Naive thymus-derived CD4-positive, alpha-beta T cell (primary cell): ENCODE measurements at places on chromosomes 3 and 15. TPM values are rescaled to one million over a fixed set of nuclear protein-coding genes. Genes with fewer than 3 reads are reported as not detected.

DNA sequence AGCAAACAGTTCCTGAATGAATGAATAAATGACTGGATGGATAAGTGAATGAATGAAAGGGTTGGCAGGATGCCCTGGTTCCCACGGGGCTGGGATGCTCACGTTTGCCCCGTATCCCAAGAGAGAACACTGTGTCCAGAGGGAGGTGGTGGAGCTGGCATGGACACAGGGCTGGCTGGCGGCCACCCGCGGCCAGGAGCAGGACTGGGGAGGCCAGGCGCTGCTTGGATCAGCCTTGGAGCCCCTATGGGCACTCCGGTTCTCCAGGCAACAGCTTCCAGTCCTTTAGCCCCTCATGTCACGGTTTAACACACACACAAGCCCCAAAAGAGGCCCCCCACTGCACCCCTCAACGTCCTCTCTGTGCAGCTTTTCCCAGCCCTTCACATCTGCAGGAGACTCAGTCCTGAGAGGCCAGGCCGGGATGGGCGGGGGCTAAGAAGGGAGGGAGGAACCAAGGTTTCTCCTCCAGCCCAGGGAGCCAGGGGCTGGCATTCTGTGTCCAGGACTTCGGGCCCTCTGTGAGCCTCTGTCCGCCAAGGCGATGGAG, 86.0 kb upstream of the ALDH1L1 start:
- DNase-seq = no peak

- no peak for DNase-seq
Measured at GRCh38 chr15:87564681-87565080, 691.9 kb downstream of the NTRK3 start.

DNA sequence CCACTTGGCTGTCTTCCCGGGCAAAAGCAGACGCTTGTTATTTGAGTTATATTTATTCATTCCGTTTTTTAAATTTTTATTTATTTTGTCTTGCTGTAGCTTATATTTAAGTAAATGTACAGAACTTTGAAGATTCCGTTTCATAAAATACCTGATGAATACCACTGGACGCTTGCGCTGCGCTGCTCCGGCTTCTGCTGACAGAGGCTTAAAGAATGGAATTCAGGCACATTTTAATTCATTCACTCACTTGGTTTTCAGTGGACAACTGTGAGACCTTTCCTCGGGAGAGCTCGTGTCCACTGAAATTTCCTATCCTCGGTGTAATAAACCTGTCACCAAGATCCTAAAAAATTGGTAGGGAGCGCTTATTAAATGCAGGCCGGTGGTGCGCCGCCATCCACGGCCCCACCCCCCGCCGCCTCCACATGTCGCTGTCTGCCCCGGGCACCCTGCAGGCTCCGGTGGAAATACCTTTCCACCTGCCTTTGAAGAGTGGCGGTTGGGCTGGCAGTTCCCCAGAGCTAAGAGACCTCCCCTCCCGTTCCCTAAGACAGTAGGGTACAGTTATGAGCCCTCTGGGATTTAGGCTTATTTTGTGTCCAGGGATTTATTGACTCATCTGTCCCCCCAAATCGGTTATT, 62.5 kb upstream of the UBE2E1 start:
- DNase-seq = no peak

DNA sequence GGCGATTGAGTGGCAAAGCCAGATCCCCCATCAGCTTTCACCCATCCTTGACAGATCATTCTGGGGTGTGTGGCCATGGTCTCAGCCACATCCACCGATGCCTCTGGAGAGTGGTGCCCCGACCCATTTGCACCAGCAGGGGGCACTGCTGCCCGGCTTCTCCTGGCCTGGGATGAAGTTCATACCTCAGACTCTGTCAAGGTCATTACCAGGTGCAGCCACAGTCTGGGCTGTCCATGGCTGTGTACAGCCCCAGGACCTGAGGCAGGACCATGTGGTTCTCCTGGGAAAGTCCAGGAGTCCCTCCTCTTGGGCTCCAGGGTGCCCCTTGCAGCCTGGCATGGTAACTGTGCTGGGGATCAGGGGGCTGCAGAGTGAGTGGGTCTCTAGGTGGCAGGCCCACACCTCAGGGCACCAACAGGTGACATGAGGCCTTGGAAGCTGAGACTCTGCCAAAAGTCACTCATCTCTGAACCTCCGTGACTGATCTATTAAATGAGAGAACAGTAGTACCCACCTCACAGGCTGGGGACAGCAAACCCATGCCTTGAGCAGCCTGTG, 67.2 kb downstream of the CACNA2D2 start:
- DNase-seq = peak; percentile 68

DNA sequence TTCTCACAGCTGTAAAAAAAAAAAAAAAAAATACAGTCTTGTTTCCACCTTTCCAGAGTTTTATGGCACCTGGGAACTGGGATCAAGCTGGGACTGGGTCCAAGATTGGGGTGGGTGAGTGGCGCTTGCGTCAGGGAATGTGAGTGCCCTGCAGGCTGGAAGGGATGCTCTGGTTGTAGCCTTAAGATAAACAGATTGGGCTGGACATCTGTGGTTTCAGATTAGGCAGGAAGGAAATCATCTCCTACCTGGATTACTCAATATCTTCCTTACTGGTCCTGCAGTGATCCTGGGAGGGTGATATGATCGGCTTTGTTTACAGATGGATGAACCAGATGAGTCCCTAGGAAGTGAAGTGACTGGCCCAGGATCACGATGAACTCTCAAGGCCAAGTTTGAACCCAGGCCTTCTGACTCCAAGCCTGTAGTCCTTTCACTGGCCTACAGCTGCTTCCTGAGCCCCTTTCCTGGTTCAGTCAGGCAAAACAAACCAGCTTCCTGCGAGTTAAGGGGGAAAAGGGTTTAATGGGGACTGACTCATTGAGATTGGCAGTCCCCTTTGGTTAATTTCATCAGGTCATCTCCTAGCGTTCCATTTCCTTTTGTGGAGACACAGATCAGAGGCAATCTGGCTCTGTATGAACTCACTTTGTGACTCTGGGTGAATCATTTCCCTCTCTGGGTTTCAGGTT, 179.8 kb downstream of the THSD4 start:
- DNase-seq = no peak

- DNase-seq = no peak
Measured at GRCh38 chr3:38297947-38298711, 16.0 kb downstream of the SLC22A14 start.

DNA sequence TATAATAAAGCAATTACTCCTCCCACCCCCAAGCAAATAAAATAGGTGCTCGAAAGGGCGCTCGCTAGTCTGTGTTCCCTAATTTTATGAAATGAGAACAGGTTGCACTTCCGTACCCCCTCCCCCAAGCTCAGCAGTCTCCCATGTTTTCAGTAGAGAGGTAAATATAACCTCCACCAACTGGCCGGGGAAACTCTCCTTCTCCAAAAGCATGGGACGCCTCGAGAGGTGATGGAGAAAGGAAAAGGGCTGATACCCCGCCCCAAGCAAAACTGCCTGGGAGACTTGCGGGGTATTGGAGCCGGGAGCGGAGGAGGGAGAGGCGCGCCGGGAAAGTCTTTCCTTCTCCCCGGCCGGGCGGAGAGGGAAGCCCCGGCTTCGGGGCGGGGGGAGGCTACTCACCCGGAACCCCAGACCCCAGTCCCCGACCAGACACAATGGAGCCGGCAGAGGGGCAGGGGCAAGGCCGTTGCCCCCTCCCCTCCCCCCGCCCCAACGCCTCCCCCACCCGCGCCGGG, 605 bp downstream of the DCUN1D1 start:
- DNase-seq = peak; percentile 26

- DNase-seq = no peak
Measured at GRCh38 chr3:137768361-137769321, 4.5 kb downstream of the SOX14 start.

GRCh38 chr15:40446144-40446543, 5.4 kb downstream of the BAHD1 start:
- no peak for DNase-seq

DNA sequence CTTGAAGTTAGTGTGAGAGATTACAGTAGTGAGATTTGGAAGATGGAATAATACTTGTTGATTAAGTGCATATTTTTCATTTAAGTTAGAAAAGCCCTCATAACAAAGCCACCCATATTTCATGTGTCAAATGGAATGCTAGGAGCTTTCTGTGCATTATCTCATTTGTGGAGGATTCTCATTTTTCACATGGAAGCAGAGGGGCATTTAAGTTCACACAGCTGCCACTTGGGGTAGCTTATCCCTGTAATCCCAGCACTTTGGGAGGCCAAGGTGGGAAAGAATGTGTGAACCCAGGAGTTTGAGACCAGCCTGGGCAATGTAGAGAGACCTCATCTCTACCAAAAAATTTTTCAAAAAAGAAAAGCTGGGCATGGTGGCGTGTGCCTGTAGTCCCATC, 55.2 kb downstream of the RAB7A start:
- DNase-seq = no peak

GRCh38 chr15:70505936-70506912, 257.1 kb downstream of the UACA start:
- DNase-seq = no peak

The CNBP gene
- total RNA-seq = 259 TPM

The GRAMD2A gene
- not detected for total RNA-seq

The ONECUT1 gene
- not detected for total RNA-seq
